Activated naive CD4-positive, alpha-beta T cell treated with anti-CD3 and anti-CD28 coated beads, Interleukin-2, amount 10 ng/mL, durations not matched to agents 7 days and 5 days (primary cell): ENCODE measurements at places on chromosomes 5 and 9.

GRCh38 chr9:105672711-105673234, 10.5 kb downstream of the TAL2 start:
- no peak for DNase-seq

DNA sequence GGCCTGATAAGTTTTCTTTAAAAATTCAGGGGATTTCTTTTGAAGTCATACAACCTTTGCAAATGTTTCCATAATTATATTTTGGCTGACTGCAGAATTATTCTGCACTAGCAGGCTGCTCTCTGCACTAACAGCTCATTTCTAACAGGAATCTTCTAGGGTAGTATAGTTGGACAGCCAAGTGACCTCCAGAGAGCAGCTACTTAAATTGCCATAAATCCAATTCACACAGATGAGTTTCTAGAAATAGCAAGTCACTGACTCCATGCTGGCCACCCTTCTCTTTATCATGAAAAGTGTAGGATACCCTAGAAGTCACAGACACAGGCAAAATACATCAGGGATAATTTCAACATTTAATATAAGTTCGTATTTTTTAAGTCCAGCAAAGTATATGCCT, 110.9 kb upstream of the TARS1 start:
- DNase-seq = no peak

DNA sequence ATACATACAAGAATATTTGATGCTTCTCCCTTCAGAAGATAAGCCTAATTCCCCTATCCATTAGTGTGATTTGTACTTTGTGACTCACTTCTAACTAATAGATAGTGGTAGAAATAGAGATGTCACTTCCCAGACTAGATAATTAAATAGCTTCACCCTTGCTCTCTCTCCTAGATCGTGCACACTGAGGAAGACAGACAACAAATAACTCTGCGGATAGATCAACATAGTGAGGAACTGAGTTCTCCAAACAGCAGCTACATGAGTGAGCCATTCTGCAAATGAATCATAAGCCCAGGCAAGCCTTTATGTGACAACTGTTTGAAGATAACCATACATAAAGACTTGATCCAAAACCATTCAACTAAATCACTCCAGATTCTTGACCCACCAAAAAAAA, 1083.4 kb upstream of the C9orf72 start:
- DNase-seq = no peak

DNA sequence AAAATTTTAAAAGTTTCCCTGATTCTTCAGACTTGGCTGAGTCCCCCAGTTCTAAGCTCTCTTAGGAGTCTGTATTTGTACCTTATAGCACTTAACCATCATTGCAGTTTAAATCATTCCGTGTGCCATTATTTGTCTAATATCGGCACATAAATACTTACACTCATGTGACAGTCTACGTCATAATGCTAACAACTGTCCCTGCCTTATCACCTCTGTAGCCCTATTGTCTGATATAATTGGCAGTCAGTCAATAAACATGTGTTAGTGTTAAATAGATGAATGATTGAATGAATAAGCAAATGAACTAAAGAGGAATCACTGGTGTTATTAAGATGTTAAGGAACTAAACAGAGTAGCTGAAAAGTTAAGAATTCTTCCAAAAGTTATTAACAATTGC, 287.8 kb downstream of the EBF1 start:
- no peak for DNase-seq

DNA sequence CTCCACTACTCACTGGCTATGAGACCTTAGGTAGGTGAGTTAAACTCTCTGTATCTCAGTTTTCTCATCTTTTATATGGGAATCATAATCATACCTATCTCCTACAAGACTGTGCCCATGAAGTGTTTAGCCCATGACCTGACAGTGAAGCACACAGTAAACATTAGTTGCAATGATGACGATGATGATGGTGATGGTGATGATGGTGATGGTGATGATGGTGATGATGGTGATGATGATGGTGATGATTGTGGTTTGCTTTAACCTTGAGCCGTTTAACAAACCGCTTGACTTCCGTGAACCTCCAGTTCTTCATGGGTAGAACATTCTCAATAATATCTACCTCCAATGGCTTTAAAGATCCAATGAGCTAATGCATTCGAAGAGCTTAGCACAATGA, 220.2 kb upstream of the MVB12B start:
- DNase-seq = no peak

- no peak for DNase-seq
Measured at GRCh38 chr5:112574536-112574935, 155.5 kb upstream of the EPB41L4A start.
